ENCODE measurements at places on chromosomes 5 and 9. TPM values are rescaled to one million over a fixed set of nuclear protein-coding genes. Genes with fewer than 3 reads are reported as not detected.

ALDH1A1 gene
- total RNA-seq: 10.9 TPM

FNIP1 gene
- 36.9 TPM for total RNA-seq

PCDHGB7 gene
- total RNA-seq: 14.1 TPM

S1PR3 gene
- 38.3 TPM for total RNA-seq

IFNB1 gene
- total RNA-seq: not detected

CDH9 gene
- 1.2 TPM for total RNA-seq

SLC27A6 gene
- total RNA-seq: 28.4 TPM

GRCh38 chr9:97502222-97502983 is 937 bp downstream of the TMOD1 start:
- peak overlapping the region; percentile 67 for H3K4me3 ChIP-seq
- no peak for DNase-seq
- peaks cover 31% of the 10 kb centered on the region for H3K27me3 ChIP-seq
- peaks cover 15% of the 10 kb centered on the region for H3K4me1 ChIP-seq
- no peaks in the 10 kb centered on the region for H3K36me3 ChIP-seq

DNA sequence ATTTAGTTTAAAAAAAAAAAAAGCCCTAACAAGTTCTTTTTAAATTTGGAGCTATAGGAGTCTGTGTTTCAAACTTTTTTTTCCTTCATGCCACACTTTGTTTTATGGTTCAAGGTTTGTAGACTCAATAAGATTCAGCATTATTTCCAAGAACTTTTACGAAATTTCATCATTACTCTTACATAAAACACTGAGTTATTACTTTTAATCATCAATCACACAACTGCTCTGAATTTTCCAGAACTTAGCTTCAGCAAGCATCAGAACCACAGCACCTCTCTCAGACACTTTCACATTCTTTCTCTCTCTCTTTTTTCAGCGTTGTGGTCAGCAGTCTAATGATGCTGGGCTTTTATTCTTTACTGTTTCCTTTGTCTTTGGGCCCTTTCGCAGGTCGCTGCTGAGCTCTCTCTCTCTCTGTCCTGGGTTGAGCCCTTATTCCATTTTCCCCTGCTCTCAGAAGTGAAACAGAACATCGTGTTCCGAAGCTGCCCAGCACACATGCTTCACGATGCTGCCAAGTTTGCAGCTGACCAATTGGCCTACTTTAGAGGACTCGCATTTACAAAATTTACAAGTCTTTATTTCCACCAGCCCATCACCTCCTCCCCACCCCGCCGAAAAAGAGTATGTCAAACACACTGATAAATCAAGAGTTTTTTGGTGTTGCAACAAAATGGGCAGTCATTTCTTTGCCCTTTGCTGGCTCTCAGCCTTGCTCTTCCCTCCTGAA is 44.6 kb upstream of the PIK3R1 start:
- H3K4me3 ChIP-seq: no peak overlapping the region
- no peaks in the 10 kb centered on the region for H3K27me3 ChIP-seq
- DNase-seq: no peak

GRCh38 chr5:126965061-126965475 is 65.3 kb downstream of the MARCHF3 start:
- peaks cover 4% of the 10 kb centered on the region for H3K4me1 ChIP-seq
- no peaks in the 10 kb centered on the region for H3K36me3 ChIP-seq
- H3K27me3 ChIP-seq: no peaks in the 10 kb centered on the region
- H3K4me3 ChIP-seq: no peak overlapping the region
- H3K27ac ChIP-seq: peak overlapping the region; percentile 48
- DNase-seq: no peak

- no peaks in the 10 kb centered on the region for H3K36me3 ChIP-seq
- H3K27ac ChIP-seq: peak overlapping the region; percentile 13
- no peaks in the 10 kb centered on the region for H3K27me3 ChIP-seq
- no peak overlapping the region for H3K4me3 ChIP-seq
- H3K4me1 ChIP-seq: peaks cover 19% of the 10 kb centered on the region
Measured at GRCh38 chr5:72587661-72588308, 80.6 kb upstream of the ZNF366 start.

DNA sequence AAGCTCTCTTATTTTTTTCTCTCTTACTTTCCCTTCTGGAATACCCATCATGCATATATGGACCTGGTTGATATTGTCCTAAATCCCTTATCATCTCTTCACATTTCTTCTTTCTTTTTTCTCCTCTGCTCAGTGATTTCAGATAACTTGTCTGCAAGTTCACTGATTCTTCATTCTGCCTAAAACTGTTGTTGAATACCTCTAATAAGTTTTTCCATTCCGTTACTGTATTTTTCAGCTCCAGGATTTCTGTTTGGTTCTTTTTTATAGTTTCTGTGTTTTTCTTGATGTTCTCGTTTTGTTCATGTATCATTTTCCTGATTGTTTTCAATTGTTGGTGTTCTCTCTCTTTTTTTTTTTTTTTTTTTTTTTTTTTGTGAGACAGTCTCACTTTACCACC is 203.7 kb downstream of the COMMD10 start:
- H3K27me3 ChIP-seq: no peaks in the 10 kb centered on the region
- peaks cover 27% of the 10 kb centered on the region for H3K4me1 ChIP-seq
- no peak for DNase-seq
- peaks cover 21% of the 10 kb centered on the region for H3K36me3 ChIP-seq
- H3K4me3 ChIP-seq: no peak overlapping the region

DNA sequence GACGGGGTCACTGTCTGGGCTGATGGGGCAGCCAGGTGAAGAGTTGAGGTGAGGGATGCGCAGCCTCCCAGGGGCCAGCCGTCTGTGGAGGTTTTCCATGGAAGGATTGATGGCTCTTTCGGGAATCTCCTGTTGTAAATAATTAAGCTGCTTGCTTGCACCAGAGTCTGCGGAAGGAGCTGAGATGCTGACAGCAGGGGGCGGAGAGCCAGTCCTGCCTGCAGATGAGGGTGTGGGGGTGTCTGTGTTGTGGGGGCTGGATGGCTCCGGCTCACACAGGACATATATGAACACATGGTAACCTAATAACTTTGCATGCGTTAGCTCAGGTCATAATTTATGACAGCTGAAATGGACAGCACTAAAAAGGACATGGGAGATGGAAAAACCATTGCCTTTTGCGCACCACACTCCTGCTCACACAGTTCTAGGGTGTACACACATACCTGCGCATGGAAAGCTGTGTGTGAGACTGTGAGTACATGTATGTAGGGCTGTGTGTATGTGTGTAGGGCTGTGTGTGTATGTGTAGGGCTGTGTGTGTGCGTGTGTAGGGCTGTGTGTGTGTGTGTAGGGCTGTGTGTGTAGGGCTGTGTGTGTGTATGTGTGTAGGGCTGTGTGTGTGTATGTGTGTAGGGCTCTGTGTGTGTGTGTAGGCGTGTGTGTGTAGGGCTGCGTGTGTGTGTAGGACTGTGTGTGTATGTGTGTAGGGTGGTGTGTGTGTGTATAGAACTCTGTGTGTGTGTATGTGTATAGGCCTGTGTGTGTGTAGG is 36.8 kb upstream of the SEMA4D start:
- H3K36me3 ChIP-seq: no peaks in the 10 kb centered on the region
- H3K4me3 ChIP-seq: no peak overlapping the region
- H3K4me1 ChIP-seq: peaks cover 13% of the 10 kb centered on the region
- no peak for DNase-seq
- no peaks in the 10 kb centered on the region for H3K27me3 ChIP-seq

DNA sequence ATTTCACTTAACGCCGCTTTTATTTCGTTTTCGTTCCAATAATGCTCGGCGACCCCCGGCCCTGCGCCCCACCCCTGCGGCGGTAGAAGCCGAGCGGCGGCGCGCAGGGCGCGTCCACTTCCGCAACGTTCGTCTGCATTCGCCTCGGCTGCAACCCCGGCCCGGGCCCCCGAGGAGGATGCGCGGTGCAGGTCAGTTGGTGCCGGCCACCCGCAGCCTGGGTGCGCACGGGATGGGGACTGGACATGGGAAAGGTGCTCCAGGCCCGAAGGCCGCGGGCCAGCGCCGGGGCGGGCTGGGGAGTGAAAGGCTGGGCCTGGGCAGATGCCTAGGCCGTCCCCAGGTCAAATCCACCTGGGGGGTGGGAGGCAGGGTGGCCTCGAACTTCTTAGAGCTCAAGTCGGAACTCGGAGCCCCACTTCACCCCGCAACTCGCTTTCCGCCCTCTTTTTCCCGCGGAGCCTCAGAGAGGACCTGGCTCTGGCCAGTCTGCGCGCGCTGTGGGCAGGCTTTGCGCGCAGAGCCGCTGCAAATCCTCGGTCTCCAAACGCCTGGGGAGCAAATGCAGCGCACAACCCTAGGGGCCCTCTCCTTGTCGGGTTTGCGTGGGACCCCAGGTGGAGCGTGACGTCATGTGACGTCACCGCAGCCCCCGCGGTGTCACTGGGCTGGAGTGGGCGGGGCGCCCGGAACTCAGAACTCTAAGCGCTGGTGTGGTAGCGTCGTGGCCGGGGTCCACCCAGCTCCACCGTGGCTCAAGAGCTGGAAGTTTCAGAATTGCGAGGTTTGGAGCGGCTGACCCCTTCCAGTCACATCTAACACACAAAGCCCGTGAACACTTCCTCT is 3.3 kb downstream of the TLX3 start:
- no peaks in the 10 kb centered on the region for H3K36me3 ChIP-seq
- DNase-seq: no peak
- H3K27me3 ChIP-seq: peaks cover 91% of the 10 kb centered on the region
- no peak overlapping the region for H3K27ac ChIP-seq
- H3K4me1 ChIP-seq: peaks cover 20% of the 10 kb centered on the region
- peak overlapping the region; percentile 36 for H3K4me3 ChIP-seq

DNA sequence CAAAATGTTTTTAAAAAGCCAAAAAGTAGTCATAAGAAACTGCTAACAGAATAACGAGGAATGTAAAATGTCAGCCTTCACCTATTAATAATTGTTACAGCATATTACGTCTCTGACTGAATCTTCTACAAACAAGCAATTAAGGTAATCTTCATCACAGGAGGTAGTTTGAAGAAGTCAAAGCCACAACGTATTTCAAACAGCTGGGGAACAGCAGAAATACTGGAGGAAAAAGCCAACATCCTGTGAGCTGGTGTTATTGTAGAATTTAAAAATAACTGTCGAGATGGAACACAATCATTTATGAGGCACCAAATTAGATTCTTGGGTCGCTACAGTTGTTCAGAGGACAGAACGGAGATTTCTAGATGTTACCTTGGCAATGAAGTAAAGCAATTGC is 450.5 kb downstream of the AGTPBP1 start:
- H3K27me3 ChIP-seq: no peaks in the 10 kb centered on the region
- no peak for DNase-seq
- peaks cover 1% of the 10 kb centered on the region for H3K36me3 ChIP-seq
- no peak overlapping the region for H3K4me3 ChIP-seq
- no peaks in the 10 kb centered on the region for H3K4me1 ChIP-seq

DNA sequence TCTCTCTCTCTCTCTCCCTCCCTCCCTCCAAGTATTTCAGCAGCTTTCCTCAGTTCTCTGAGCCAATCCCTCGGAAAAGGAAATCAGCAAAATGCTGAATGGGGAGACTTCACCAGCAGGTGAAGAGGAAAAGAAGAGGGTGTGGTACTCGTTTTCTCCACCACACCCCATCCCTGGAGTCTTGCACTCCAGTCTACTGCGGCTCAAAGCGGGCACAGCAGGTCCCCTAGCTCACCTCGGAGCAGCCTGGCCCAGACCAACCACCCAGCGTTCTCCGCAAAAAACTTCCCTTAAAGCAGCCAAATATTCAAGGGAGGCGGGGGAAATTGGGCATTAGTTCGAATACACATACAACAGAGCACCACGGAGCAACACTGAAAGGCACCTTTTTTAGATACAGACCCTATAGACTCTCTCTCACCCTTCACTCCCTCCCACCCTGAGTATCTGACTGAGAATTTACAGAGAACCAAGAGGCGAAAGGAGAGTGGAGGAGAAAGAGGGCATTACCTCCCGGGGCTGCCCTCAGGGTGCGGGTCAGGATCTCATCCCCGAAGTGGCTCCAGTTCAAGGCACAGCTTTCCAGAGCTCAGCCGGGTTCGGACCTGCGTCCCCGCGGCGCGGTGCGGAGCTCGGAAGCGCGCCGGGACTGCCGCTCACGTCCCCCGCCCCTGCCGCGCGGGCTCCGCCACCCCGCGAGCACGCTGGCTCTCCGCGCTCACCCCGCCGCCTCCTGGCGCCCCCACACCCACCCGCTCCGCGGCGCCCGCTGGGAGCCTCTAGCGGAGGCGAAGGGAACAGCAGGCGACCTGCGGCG is 1638.5 kb upstream of the C9orf72 start:
- peaks cover 37% of the 10 kb centered on the region for H3K4me1 ChIP-seq
- H3K27ac ChIP-seq: peak overlapping the region; percentile 27
- H3K4me3 ChIP-seq: peak overlapping the region; percentile 74
- DNase-seq: peak; percentile 57
- H3K36me3 ChIP-seq: no peaks in the 10 kb centered on the region

- no peaks in the 10 kb centered on the region for H3K27me3 ChIP-seq
- no peak overlapping the region for H3K4me3 ChIP-seq
- DNase-seq: no peak
- H3K27ac ChIP-seq: no peak overlapping the region
Measured at GRCh38 chr9:82558855-82559630, 503.9 kb downstream of the RASEF start.

- DNase-seq: no peak
- H3K27me3 ChIP-seq: no peaks in the 10 kb centered on the region
- H3K4me3 ChIP-seq: no peak overlapping the region
- peak overlapping the region; percentile 96 for H3K27ac ChIP-seq
Measured at GRCh38 chr5:136058039-136058971, 29.5 kb downstream of the TGFBI start.
